ENCODE measurements at places on chromosomes 6 and 20.

GRCh38 chr6:33661106-33661838, 40.1 kb downstream of the ITPR3 start:
- DNase-seq, result no peak

- DNase-seq, result no peak
These were observed 40.1 kb downstream of the TRMT6 start for GRCh38 chr20:5910186-5910585.

DNA sequence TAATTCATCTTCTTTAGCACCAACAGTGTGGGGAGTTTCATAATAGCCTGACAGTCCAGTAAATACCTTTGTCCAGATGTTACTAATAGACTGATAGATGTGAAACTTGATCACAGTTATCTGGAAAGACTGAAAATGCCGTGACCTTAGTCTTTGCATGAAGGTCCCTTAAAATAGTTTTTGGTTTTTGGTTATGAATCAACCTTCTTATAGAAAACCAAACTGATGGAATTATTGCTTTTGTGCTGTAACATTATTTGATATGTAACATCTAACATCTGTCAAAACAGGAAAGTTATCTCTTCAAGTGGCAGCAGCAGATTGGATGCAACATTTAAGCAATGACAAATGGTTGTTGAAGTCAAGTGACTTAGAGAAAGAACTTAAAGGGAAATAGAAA, 190.4 kb downstream of the DOK5 start:
- no peak for DNase-seq

GRCh38 chr20:40265825-40266533, 423.1 kb downstream of the MAFB start:
- DNase-seq, result peak; percentile 4

- no peak for DNase-seq
These were observed 21.1 kb downstream of the GCNT2 start for GRCh38 chr6:10542213-10542612.

DNA sequence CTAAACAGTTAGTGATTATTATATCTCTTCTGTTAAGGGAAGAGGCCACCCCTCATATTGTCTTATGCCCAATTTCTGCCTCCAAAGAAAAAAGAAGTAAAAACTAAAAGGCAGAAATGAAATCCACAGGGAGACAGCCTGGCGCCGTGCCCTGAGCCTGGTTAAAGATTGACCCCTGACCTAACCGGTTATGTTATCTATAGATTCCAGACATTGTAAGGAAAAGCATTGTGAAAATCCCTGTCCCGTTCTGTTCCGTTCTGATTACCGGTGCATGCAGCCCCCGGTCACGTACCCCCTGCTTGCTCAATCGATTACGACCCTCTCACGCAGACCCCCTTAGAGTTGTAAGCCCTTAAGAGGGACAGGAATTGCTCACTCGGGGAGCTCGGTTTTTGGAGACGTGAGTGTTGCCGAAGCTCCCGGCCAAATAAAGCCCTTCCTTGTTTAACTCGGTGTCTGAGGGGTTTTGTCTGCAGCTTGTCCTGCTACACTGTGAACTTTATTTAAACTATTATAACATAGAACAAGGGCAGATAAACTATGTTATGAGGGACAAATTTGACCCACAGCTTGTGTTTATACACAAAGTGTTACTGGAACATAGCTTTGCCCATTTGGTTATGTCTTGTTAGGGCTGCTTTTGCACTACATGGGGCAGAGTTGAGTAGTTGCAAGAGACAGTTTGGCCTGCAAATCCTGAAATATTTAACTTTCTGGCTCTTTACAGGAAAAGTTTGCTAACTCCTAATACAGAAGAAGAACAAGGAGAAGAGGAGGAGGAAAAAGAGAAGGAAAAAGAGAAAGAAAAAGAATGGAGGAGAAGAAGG, 49.6 kb downstream of the CD24 start:
- DNase-seq, result no peak

DNA sequence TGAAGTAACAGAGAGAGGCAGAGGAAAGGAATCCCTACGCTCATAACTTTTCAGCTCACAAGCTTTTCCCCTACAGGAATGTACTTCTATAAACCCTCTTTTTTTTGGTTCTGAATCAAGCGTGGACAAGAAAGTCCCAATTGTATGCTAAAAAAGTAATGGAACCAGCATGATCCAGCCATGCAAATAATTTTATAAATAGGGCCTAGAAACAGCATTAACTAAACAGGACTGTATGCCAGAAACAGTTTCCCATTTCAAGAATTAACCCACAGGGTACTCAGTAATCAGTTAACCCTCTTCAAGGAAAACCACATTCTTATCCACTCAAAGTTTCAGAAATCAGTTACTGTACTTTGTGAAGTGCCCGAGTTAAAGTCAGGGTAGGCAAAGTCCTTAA, 87.0 kb upstream of the HMGCLL1 start:
- DNase-seq, result no peak

GRCh38 chr6:123402052-123402451, 234.7 kb downstream of the TRDN start:
- DNase-seq, result no peak

GRCh38 chr6:157649311-157650260, 173.5 kb upstream of the SNX9 start:
- DNase-seq, result no peak

GRCh38 chr6:119308991-119309657, 40.4 kb downstream of the MAN1A1 start:
- DNase-seq, result no peak

DNA sequence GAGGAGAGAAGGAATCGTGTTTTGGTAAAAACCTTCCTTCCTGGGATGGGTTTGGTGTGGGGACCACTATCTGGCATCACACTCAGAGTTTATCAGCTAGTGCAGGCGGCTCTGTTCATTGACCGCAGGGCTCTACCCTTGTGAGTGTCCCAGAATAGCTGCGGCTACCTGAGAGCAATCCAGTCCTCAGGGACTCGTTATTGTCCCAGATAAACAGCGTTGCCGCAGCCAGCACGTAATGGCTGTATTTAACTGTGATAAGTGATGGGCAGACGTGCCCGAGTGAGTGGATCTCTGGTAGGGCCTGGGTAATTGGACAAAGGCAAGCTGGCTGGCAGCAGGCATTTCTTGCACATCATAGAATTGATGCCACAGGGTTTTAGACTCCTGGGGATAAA, 163.3 kb downstream of the SOBP start:
- DNase-seq, result no peak

DNA sequence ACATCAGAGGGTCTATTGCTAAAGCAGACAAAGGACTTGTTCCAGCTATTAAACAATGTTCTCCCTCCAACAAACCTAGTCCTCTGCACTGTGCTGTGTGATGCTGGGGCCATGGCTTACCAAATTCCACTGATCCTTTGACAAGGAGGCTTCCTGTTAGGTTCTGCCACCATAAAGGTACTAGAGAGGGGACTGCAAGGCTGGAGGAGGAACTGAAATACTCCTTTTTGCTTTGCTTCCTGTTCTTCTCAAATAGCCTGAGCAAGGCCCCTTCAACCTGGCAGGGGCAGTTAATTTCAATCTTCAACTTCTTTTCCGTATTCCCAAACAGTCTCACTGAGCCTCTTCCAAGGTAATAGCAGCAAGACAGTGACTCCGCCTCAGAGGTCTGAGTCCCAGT, 286.4 kb upstream of the IRAK1BP1 start:
- no peak for DNase-seq
